ENCODE measurements at places on chromosomes 5 and 9.

GRCh38 chr5:140548300-140548688 is 832 bp downstream of the EIF4EBP3 start:
- DNase-seq: no peak

DNA sequence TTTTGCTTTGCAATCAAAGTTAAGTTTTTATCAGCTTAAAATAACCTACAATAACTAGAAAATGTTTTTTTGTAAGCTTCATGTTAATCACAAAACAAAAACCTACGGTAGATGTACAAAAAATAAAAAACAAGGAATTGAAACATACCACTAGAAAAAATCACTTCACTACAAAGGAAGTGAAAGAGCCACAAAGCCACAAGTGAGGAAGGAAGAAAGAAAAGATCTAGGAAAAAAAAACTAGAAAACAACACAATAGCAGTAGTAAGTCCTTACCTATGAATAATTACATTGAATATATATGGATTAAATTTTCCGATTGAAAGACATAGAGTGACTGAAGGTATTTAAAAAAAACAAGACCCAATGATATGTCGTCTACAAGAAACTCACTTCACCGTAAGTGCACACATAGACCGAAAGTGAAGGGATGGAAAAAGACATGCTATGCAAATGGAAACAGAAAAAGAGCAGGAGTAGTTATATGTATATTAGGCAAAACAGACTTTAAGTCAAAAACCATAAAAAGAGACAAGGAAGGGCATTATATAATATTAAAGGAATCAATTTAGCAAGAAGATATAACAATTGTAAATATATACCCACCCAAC is 13.4 kb upstream of the ZDHHC21 start:
- DNase-seq: no peak

- DNase-seq: no peak
These were observed 495.7 kb upstream of the CYLC2 start for GRCh38 chr9:102499468-102499867.

GRCh38 chr9:38274800-38275199 is 117.7 kb upstream of the ALDH1B1 start:
- DNase-seq: no peak

- no peak for DNase-seq
These were observed 227.2 kb downstream of the SLCO4C1 start for GRCh38 chr5:102068870-102069269.

- no peak for DNase-seq
These were observed 12.4 kb downstream of the AHRR start for GRCh38 chr5:333945-334344.

DNA sequence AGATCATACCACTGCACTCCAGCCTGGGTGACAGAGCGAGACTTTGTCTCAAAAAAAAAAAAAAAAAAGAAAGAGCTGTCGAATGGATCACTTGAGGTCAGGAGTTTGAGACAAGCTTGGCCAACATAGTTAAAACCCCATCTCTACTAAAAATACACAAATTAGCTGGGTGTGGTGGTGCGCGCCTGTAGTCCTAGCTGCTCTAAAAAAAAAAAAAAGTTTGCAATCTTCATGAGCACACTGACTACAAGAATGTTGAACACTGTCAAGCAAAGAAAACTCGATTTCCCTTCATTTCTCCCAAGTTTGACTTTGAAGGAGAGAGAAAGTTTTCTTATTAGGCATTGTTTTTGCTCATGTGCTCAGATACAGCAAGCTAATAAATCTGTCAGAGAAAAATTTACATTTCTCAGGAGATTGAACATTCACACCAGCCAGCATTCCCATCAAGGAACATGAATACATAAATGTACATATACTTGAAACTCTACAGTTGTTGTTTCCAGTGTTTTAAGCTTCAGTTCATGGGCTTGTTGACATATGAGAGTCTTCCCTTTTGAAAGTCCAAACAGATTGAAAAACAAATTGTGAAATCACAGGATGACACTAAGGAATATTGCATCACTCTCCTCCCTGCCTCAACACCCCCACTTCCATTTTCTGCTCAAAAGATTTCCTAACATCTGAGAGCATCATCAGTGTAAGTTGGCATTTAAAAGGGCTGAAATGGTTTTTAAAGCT is 81.8 kb downstream of the ARRDC3 start:
- no peak for DNase-seq

GRCh38 chr9:22650946-22651345 is 204.3 kb downstream of the DMRTA1 start:
- no peak for DNase-seq

DNA sequence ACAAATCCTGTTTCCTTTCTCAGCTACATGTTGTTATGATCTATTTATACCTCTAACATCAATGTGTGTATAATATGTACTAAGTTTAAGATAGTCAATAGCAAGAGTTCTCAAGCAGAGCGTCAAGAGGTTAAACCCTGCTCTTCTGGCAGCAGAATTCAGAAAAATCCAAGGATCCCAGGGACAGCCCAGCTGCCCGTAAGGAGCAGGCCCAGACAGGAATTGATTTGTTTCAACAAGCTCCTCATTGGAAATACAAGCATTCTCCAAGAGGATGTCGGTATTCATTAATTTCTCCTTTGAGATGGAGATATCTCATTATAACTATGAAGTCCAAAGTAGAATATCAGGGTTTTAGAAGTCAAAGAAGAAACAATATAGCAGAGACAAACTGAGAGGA is 14.9 kb downstream of the EFNA5 start:
- no peak for DNase-seq

GRCh38 chr9:89686126-89686525 is 81.3 kb downstream of the GADD45G start:
- no peak for DNase-seq

All from heart left ventricle (tissue), 16 donors.